ENCODE measurements at places on chromosomes 5 and 9.

DNA sequence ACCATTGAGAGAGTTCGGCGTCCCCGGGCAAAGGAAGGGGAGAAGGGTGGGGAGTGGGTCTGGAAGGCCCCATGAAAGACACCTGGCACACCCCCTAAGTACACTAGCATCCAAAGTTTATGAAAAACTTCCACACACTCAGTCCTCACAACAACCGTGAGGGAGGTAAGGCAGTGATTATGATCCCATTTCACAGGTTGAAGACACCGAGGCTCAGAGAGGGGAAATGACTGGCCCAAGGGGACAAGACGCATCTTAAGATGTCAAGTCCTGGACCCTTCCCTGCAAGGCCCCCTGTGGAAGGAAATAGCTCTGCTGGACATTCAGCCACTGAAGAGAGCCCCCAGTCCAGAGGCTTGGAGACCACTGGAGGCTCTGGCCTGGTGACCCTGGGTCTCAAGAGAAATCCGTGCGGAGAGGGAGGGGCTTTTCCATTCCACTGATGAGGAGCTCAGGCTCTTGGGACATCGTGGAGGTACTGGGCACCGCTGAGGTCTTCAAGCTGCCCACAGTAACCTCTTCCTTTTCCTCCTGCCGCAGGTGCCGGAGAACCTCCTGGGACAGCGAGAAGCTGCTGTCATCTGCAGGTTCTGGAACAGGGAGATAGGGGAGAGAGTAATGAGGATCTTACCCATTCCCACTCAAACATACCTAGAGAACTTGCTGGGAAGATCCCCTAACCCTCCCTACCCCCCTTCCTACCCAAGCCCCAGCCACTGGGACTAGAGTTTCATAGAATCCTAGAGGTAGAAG is 5.2 kb downstream of the SMIM33 start:
- DNase-seq, result no peak

DNA sequence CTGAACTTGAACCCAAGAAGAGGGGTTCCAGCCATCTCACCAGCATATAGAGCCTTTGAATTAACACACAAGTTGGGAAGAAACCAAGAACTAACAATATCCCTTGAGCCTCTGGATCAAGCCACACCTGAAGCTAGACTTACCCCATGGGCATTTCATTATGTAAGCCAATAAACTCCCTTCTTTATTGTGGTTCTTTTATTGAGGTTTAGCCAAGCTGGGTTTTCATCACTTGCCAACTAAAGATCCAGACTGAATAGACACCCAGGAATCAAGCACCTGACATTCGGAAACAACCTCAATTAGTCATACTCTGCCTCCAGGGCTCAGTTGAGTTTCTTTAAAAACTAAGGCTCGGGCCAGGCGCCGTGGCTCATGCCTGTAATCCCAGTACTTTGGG is 226.7 kb downstream of the AGTPBP1 start:
- no peak for DNase-seq

GRCh38 chr9:136438548-136439480 is 831 bp downstream of the INPP5E start:
- DNase-seq, result no peak

DNA sequence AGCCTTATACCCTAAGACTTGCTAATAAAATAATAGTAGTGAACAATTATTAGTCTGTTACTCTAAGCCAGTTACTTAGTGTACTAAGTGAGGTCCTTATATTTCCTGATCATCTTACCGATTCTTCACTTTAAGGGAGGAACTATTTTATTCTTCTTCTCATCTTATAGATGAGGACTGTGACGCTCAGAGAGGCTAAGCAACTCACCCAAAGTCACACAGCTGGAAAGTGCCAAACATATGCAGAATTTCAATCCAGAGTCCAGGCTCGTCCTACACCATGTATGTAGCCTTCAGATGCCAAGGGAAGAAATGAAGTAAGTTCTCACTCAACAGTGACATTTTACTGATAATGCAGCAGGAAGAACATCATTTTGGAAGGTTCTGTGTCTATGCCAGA is 34.4 kb upstream of the ARAP3 start:
- DNase-seq, result no peak

GRCh38 chr5:150490296-150490669 is 17.6 kb upstream of the NDST1 start:
- DNase-seq, result no peak

- no peak for DNase-seq
Measured at GRCh38 chr9:26334706-26335105, 557.9 kb downstream of the CAAP1 start.

DNA sequence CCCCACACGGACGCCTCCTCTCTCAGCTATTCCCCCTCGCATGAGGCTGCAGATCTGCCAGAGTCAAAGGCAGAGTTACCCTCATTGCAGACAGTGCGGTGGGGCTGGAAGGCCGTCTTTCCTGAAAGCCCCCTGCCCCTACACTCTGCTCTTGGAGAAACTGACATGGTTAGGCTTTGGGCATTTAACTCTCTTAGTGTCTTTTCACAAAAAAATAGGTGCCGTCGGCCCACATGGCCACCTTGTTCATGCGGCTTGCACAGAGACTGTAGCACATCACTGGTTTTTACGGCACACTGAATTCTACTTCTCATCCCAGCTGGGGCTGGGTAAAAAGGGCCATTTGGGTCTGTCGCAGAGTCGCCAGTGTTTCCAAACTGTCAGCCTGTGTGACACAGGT is 107.6 kb downstream of the ENTREP1 start:
- no peak for DNase-seq

GRCh38 chr5:333945-334344 is 12.4 kb downstream of the AHRR start:
- no peak for DNase-seq

GRCh38 chr9:14313951-14314423 is at the start of gene NFIB:
Gene NFIB, minus strand, starts transcription at chr9:14314141. Its CDS starts 630 bp downstream, at chr9:14313511.
- DNase-seq, result peak; percentile 80

GRCh38 chr5:106288979-106289378 is 1381.8 kb downstream of the EFNA5 start:
- DNase-seq, result no peak

DNA sequence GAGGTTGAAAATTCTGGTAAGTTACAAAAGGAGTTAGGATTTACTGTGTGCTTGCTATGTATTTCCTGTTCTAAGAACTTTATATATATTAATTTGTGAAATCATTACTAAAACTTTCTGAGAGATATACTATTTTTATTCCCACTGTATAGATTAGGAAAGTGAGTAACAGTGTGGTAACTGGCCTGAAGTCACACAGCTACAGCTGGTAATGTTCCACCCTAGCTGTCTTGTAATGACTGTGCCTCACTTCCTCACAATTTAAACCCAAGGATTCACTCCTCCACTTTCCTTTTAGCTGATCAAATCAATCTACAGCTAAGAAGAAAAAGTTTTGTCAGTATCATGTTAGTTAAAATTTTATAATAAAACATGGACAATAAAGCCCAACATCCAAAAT is 278.8 kb downstream of the GAS1 start:
- DNase-seq, result no peak

- DNase-seq, result no peak
Measured at GRCh38 chr9:129781131-129781530, 21.9 kb upstream of the TOR1B start.

GRCh38 chr9:131812116-131812790 is 72.4 kb upstream of the RAPGEF1 start:
- peak; percentile 54 for DNase-seq

DNA sequence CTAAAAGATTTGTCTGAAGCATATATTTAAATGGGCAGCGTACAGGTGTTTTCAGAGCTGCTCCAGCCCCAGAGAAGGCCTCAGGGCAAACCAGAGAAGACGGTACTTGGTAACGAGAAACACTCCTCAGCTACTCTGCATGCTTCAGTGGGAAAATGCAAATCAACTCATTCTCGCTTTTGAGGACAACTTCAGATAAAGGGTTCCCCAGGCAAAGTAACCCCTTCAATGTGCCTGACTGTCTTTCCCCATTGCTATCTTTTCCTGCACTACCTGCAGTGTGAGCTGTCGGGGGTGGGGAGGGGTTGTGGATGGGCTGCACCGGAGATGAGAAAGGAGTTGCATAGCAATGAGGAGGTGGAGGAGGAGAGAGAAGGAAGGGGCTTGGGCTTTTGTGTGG is 339.7 kb upstream of the CLINT1 start:
- DNase-seq, result no peak
